ENCODE measurements at places on chromosomes 7 and 10.

GRCh38 chr10:104966563-104967297 is 325.6 kb downstream of the SORCS3 start:
- DNase-seq: no peak

DNA sequence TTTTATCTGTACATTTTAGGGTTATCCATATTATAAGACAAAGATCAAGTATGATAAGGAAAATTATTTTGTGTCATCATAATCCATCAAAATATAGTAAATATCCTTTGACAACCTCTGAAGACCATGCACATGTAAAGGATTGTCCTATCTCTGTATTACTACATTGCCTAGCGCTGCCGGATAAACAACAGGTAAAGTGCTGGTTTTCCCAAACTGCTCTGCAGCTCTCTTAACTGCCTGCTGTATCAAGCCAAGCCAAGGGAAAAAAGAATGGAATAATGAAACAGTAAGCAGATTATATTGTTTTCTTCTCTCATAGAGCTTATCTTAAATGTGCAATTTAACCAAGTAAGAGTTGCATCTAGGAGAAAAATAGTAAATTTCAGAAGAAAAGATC is 70.8 kb downstream of the PTF1A start:
- DNase-seq: no peak

- DNase-seq: peak; percentile 32
Observed at GRCh38 chr10:17453373-17454091, 863 bp downstream of the ST8SIA6 start.

- no peak for DNase-seq
Observed at GRCh38 chr7:6398943-6399342, 48.8 kb downstream of the DAGLB start.

- DNase-seq: no peak
Observed at GRCh38 chr7:1298051-1298930, 65.6 kb downstream of the UNCX start.

DNA sequence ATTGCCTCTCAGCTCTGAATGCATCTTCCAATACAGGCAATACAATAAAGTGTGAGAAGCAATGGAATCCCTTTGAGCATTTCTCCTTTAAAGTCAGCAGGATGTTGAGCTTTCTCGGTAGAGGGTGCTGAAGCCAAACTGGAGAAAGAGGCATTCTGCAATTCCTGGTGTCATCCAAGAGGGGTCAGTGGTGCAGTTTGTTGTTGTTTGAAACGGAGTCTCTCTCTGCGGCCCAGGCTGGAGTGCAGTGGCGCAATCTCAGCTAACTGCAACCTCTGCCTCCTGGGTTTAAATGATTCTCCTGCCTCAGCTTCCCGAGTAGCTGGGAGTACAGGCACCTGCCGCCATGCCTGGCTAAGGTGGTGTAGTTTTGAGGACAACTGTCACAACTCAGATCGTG is 486.5 kb downstream of the CALN1 start:
- no peak for DNase-seq

GRCh38 chr7:92725161-92725925 is 111.0 kb downstream of the CDK6 start:
- no peak for DNase-seq

GRCh38 chr7:116873619-116874018 is 11.2 kb downstream of the CAPZA2 start:
- no peak for DNase-seq

- DNase-seq: no peak
Observed at GRCh38 chr10:13518076-13518692, 10.6 kb downstream of the BEND7 start.

GRCh38 chr10:8581521-8582225 is 527.2 kb downstream of the GATA3 start:
- DNase-seq: no peak

- peak; percentile 65 for DNase-seq
Observed at GRCh38 chr7:112550468-112551060, 69.8 kb downstream of the LSMEM1 start.

- DNase-seq: no peak
Observed at GRCh38 chr7:82675396-82675795, 231.8 kb upstream of the CACNA2D1 start.

DNA sequence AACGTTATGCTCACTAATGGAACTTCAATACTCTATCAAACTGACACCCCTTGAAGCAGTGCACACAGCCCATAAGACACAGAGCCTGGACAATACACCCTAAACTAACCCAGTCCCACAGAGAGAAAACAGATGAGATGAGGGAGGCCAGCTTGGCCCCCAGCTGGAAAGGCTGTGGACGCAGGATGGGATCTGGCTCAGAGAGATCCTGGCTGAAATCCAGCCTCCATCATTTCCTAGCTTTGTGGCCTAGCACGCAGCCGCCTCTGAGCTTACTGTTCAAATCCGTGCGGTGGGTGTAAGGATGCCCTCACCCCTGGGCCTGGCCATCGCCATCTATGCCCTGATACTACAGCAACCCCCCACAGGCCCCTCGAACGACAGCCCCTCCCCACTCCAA is 32.7 kb downstream of the SNX8 start:
- no peak for DNase-seq

- no peak for DNase-seq
Observed at GRCh38 chr10:62653254-62653653, 151.3 kb upstream of the ADO start.

DNA sequence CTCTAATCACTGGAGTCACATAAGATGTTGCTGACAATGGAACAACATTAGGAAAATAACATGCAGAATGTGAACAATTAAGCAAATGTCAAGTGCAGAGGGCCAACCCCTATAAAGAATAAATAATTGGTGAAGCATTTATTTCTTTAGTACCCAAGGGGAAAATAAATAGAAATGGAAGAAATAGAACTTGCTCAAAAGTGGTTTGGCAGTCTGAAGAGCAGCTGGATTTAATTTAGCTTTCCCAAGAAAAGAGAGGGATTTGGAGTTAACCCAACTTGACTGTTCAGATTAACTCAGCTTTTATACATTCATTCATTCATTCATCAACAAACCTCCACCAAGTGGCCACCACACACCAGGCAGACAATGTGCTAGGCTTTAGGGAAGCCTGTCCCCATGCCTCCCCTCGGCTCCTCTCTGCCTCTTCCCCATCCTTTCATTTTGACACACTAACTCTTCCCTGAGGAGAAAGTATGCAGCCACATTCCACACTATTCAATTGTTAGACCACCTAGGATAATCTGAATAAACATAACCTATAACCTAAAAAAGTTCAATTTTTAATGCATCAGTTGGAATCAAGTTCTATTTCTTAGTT is 295.5 kb downstream of the AHR start:
- DNase-seq: no peak

DNA sequence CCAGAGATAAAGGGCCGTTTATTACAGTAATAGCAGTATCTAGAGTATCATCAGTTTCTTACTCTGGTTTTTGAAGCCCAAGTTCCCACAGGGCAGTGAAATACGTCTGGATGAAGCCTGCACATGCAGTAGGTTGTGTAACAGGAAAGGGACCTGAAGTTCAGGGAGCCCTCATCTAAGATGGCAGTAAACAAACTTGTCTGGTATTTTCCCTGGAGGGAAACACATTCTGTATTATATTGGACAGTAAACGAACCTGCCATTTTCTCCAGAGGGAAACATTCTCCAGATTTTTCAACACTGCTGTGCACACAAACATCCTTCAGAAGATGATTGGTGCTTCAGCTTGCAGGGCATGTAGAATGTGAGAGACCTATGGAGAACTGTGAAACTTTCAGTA is 189.9 kb downstream of the TFEC start:
- no peak for DNase-seq

GRCh38 chr10:59805014-59805413 is 51.8 kb upstream of the MRLN start:
- DNase-seq: no peak

DNA sequence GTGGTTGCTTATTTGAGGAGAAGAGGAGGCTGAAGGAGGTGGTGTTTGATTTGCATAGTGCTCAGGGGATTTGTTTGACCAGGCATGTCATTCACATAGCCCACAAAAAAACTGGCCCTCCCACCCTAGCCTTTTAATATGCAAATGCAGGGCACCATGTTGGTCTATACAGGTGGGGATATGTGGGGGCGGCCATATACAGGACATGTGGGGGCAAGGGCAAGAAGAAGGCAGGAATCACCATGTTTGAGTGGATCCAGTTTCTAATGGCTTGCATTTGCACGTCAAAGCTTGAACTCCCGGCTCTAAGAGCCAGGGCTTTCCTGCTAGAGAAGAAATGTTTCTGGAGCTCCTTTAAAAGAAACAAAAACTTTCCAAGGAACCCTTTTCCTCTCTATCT is 541.0 kb downstream of the ZWINT start:
- no peak for DNase-seq

DNA sequence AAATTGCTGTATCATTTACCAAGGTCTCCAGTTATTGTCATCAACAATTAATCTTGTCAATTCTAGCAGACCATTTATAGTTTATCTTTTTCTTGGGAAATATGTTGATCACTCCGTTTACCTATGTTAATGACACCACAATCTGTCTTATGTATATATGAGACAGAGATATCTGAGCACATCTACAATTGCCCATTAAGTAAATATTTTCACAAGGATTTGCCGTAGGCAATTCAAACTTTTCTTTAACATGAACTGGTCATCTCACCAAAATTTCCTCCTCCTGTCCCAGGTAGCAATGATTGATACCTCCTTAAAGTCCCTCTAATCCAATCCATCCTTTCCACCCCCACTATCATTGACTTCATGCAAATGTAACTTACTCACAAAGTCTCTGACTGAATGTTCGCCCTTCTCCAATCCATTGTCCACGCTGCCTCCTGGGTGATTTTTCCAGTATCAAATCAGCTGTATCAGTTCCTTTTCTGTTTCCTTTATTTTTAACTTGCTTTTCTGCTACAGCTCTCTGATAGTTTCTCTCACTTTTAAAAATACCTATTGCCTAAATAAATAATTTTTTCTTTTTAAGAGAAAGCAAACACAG is 138.3 kb downstream of the GNAT3 start:
- no peak for DNase-seq

DNA sequence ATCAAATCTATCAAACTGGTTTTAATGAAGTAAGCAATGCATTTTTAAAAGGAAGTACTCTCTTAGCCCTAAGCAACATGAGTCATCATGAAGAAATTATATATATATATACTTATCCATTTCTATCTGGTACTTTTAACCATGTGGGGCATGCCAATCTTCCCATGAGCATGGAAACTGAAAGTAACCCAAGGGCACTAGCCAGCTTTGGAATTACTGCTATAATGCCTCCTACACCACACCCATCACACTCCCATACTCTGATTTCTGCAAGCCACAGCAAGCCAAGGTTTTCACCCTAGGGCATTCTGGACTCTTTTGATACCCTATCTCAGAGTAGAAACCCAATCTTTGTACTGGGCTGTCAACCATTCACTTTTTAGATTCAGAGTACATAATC is 204.6 kb downstream of the IMMP2L start:
- DNase-seq: no peak

DNA sequence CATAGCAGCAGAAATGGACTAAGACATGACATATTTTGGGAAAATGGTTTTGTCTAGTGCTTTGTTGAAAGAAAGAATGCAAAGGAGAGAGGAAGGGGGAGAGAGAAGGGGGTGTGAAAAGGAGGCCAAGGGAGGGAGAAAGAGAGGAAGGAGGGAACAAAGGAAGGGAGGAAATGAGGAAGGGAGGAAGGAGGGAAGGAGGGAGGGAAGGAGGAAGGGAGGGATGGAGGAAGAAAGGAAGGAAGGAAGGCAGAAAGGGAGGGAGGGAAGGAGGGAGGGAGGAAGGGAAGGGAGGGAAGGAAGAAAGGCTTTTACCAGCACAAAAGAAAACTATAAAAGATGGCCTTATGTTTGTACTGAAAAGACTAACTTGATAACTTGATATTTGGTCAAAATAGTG is 65.1 kb upstream of the ST8SIA6 start:
- no peak for DNase-seq

All from CD4-positive, alpha-beta T cell treated with Interleukin-10 for 1 hour (primary cell).